ENCODE measurements at places on chromosomes 7 and 10. TPM values are rescaled to one million over a fixed set of nuclear protein-coding genes. Genes with fewer than 3 reads are reported as not detected.

PRF1 gene
- total RNA-seq = not detected

GRCh38 chr10:113301342-113301984, 251.4 kb upstream of the HABP2 start:
- no peaks in the 10 kb centered on the region for H3K27me3 ChIP-seq
- H3K4me3 ChIP-seq = no peak overlapping the region
- H3K4me1 ChIP-seq = peaks cover 40% of the 10 kb centered on the region
- no peak for DNase-seq
- no peak overlapping the region for H3K27ac ChIP-seq

- no peaks in the 10 kb centered on the region for H3K4me1 ChIP-seq
- no peak for DNase-seq
- no peaks in the 10 kb centered on the region for H3K36me3 ChIP-seq
Observed at GRCh38 chr10:19956516-19957032, 140.3 kb downstream of the PLXDC2 start.

- peak overlapping the region; percentile 65 for H3K27ac ChIP-seq
- no peaks in the 10 kb centered on the region for H3K27me3 ChIP-seq
- no peaks in the 10 kb centered on the region for H3K36me3 ChIP-seq
- H3K4me3 ChIP-seq = no peak overlapping the region
Observed at GRCh38 chr10:126902157-126902556, 3.1 kb upstream of the DOCK1 start.

GRCh38 chr7:73487486-73487885, 34.6 kb downstream of the BAZ1B start:
- H3K4me1 ChIP-seq = no peaks in the 10 kb centered on the region
- H3K27me3 ChIP-seq = no peaks in the 10 kb centered on the region
- H3K27ac ChIP-seq = peak overlapping the region; percentile 36
- H3K36me3 ChIP-seq = peaks cover 44% of the 10 kb centered on the region
- no peak for DNase-seq

OR6B1 gene
- not detected for total RNA-seq

DNA sequence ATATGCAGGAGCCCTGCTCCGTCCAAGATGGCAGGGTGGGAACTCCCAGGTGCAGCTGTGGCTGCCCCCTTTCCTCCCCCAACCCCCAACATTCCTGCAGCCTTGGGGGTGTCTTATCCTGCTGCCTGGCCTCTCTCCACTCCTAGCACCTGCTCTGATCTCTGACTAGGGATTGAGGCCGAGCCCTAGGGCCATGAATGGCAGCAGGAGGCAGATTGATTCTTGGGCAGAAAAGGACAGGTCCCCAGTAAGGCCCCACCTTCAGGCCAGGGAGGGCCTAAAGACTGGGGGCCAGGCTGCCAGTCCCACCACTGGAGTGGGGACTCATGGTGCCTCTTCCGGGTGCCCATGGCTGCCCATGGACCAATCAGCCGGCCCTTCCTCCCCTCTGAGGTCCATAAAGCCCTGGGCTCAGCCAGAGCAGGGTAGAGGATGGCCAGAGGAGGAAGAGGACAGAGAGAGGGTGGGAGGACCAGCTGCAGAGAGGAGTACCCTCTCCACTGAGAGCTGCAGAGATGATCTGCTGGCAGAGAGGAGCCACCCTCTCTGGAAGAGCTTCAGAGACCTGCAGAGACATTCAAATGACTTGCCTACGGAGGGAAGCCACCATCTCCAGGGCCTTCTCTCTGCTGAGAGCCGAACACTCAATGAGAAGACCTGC, 8.3 kb upstream of the COA1 start:
- H3K36me3 ChIP-seq = no peaks in the 10 kb centered on the region
- H3K27ac ChIP-seq = no peak overlapping the region
- no peak for DNase-seq
- H3K4me1 ChIP-seq = peaks cover 10% of the 10 kb centered on the region
- no peak overlapping the region for H3K4me3 ChIP-seq
- no peaks in the 10 kb centered on the region for H3K27me3 ChIP-seq

HHEX gene
- total RNA-seq = 5.8 TPM

SORCS3 gene
- not detected for total RNA-seq

FGFBP3 gene
- total RNA-seq = 0.68 TPM

GRCh38 chr10:86684331-86685097, 16.2 kb downstream of the LDB3 start:
- H3K36me3 ChIP-seq = no peaks in the 10 kb centered on the region
- H3K4me3 ChIP-seq = no peak overlapping the region
- no peaks in the 10 kb centered on the region for H3K4me1 ChIP-seq
- no peak overlapping the region for H3K27ac ChIP-seq

- no peaks in the 10 kb centered on the region for H3K36me3 ChIP-seq
- DNase-seq = no peak
- H3K27me3 ChIP-seq = no peaks in the 10 kb centered on the region
- no peak overlapping the region for H3K4me3 ChIP-seq
Observed at GRCh38 chr7:134210976-134211663, 84.0 kb downstream of the LRGUK start.

DNA sequence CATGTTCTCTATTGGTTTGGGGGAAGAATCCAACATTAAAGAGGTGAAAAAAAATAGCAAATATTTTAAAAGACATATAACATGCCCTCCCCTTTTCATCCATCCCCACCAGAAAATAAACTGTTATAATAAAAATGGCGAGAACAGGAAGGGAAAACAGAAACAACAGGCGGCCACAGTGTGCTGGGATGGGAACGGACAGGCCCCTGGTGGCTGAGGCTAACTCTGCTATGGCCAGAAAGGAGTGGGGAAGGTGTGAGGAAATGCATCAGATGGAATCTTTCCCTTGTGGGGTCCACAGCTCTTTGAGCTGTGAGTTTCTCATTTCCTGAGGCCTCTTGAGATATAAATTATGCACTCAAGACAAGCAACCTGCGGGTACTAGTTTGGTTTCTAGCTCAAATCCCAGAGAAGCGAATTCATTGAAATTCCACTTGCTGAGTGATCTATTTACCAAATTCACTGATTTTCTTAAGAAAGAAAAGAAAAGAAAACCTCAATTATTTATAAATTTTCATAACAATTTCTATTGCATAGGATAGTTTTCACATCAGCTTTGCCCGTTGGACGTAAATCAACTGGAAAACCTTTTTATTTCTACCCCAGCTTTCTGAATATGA, 139.5 kb downstream of the BMPER start:
- no peaks in the 10 kb centered on the region for H3K36me3 ChIP-seq
- H3K27ac ChIP-seq = no peak overlapping the region
- H3K4me1 ChIP-seq = no peaks in the 10 kb centered on the region

DNA sequence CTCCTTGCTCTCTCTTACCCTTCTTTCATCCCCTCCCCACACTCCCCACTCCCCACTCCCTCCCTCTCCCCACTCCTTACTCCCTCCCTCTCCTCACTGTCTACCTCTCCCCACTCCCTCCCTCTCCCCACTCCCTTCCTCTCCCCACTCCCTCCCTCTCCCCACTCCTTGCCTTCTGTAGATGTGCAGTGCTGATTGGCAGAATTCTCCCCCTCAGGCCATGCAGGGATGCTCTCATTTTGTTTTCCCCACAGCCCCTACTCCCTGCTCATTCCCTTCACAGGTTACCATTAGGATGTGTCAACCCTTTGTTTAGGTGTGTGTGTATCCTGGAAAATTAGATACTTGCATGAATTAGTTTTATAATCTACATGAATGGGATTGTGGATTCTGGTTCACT, 90.3 kb downstream of the CELF2 start:
- DNase-seq = no peak
- H3K4me1 ChIP-seq = no peaks in the 10 kb centered on the region
- no peaks in the 10 kb centered on the region for H3K36me3 ChIP-seq
- no peak overlapping the region for H3K4me3 ChIP-seq
- peaks cover 25% of the 10 kb centered on the region for H3K27me3 ChIP-seq

- no peaks in the 10 kb centered on the region for H3K27me3 ChIP-seq
- DNase-seq = no peak
- no peak overlapping the region for H3K4me3 ChIP-seq
- no peaks in the 10 kb centered on the region for H3K4me1 ChIP-seq
- no peaks in the 10 kb centered on the region for H3K36me3 ChIP-seq
- no peak overlapping the region for H3K27ac ChIP-seq
Observed at GRCh38 chr7:95723583-95724180, 48.7 kb upstream of the DYNC1I1 start.

GRCh38 chr7:101154693-101155102, 422 bp downstream of the AP1S1 start:
- DNase-seq = peak; percentile 27
- H3K27me3 ChIP-seq = no peaks in the 10 kb centered on the region
- peaks cover 13% of the 10 kb centered on the region for H3K36me3 ChIP-seq
- peaks cover 44% of the 10 kb centered on the region for H3K4me1 ChIP-seq
- peak overlapping the region; percentile 54 for H3K27ac ChIP-seq
- peak overlapping the region; percentile 84 for H3K4me3 ChIP-seq

RBP4 gene
- total RNA-seq = 0.57 TPM

- peaks cover 25% of the 10 kb centered on the region for H3K4me1 ChIP-seq
- H3K36me3 ChIP-seq = no peaks in the 10 kb centered on the region
- no peak overlapping the region for H3K4me3 ChIP-seq
- DNase-seq = no peak
Observed at GRCh38 chr7:143979359-143979758, 20.8 kb upstream of the OR6B1 start.

NPY4R2 gene
- total RNA-seq = not detected

- H3K4me3 ChIP-seq = no peak overlapping the region
- DNase-seq = no peak
- H3K4me1 ChIP-seq = peaks cover 14% of the 10 kb centered on the region
- peaks cover 48% of the 10 kb centered on the region for H3K27me3 ChIP-seq
Observed at GRCh38 chr7:156128496-156128895, 316.2 kb upstream of the SHH start.

GRCh38 chr7:66198469-66198868, 6.7 kb upstream of the TPST1 start:
- no peak for DNase-seq
- no peaks in the 10 kb centered on the region for H3K4me1 ChIP-seq
- H3K27ac ChIP-seq = no peak overlapping the region
- H3K27me3 ChIP-seq = no peaks in the 10 kb centered on the region
- no peak overlapping the region for H3K4me3 ChIP-seq

GRCh38 chr7:37333075-37333474, 115.6 kb downstream of the ELMO1 start:
- no peak overlapping the region for H3K27ac ChIP-seq
- no peaks in the 10 kb centered on the region for H3K27me3 ChIP-seq
- DNase-seq = no peak
- H3K4me1 ChIP-seq = no peaks in the 10 kb centered on the region
- no peaks in the 10 kb centered on the region for H3K36me3 ChIP-seq

CHRM2 gene
- 0.17 TPM for total RNA-seq

All from PC-9 (cell line).